NCI-H2081 (cell line): ENCODE measurements at places on chromosomes 13 and 19.
A peak's percentile ranks its signal among the peaks of the same experiment; 100 is the strongest.

- no peak for DNase-seq
Observed at GRCh38 chr13:102930566-102930965, 84.7 kb downstream of the ERCC5 start.

GRCh38 chr13:48443442-48444208, 30.7 kb upstream of the LPAR6 start:
- no peak for DNase-seq

GRCh38 chr19:9348253-9348652, 14.6 kb upstream of the ZNF177 start:
- DNase-seq, result peak; percentile 2

GRCh38 chr13:43749503-43749902, 37.3 kb downstream of the ENOX1 start:
- no peak for DNase-seq

DNA sequence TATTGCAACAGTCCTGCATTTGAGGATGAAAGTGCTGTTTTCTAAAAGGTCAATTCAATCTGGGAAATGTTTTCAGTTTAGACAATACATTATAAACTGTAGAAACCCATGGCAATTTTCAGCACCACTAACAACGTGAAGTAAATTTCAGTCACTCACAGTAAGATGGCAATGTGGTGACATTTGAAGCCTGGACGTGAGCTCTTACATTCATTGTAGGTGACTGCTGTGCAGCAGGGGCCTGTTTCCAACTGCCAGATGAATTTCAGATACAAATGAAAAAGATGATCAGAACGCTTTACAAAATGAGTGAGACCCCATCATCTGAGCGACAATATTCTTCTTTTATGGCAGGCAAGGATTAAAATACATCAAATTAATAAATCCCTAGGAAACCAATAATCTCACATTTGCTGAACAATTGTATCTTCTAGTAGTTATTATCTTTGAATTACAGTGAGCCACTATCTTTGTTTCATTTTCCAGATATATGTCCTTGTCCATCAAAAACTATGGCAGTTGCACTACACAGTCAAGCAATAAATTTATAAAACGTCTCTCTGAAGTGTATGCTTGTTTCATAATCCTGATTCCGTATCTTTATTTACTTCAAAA, 1816.8 kb downstream of the OLFM4 start:
- peak; percentile 20 for DNase-seq

- no peak for DNase-seq
Observed at GRCh38 chr13:20049558-20050473, 91.3 kb downstream of the ZMYM2 start.

GRCh38 chr19:41906916-41907680, 21.2 kb downstream of the ERFL start:
- no peak for DNase-seq

- DNase-seq, result no peak
Observed at GRCh38 chr19:15457701-15458484, 6.5 kb downstream of the RASAL3 start.
